ENCODE measurements at places on chromosomes 5 and 9.

DNA sequence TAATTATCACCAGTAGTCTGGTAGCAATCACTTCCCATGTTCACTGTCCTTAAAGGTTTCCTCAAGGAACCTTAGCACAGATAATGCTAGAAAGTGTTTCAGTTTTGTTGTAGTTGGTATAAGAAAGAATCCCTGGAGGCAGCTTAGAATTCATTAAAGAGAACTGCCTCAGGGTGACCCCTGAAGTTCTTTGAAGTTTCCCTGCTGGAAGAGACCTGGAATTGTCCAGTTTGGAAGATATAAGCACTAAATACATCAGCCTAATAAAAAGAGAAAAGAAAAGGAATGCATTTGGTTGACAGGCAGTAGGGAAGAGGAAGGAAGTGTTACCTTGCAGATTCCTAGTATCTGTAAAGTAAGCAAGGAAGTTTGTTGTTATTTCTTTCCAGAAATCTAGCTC lies 999.6 kb upstream of the DMAC1 start:
- no peak for DNase-seq

DNA sequence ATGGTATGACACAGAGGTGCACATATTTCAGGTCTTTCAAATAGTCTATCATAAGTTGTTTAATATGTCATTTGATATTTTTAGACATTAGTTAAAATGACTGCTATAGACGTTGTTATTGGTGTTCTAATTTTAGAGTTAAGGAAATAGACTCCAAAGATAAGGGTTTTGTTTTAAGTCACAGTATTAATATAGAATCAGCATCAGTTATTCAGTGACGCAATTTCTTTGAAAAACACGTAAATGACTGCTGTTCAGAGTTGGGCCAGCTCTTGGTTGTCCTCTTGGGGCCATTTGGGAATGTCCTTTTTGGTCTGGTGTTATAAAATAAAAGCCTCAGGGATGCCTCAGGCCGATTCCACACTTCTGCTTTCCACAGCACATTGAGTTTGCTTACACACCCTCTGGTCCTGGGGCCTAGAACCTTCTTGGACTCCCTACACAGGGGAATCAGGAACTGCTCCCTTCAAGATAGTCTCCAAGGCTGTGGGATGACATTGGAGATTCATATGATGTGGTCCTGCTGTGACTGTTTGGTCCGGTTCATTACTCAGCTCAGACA lies 14.3 kb downstream of the OTULIN start:
- DNase-seq = no peak

- DNase-seq = no peak
These were observed 280.3 kb downstream of the NPR3 start for GRCh38 chr5:32991421-32991815.

GRCh38 chr9:95552255-95552654 lies 35.5 kb upstream of the PTCH1 start:
- DNase-seq = no peak

GRCh38 chr9:92654481-92655301 lies 15.2 kb downstream of the IPPK start:
- DNase-seq = no peak

- no peak for DNase-seq
These were observed 388.9 kb upstream of the ACTBL2 start for GRCh38 chr5:57871496-57871895.

- no peak for DNase-seq
These were observed 42.1 kb upstream of the MAST4 start for GRCh38 chr5:66553916-66554575.

GRCh38 chr5:1322036-1322900 lies 22.6 kb downstream of the CLPTM1L start:
- no peak for DNase-seq

DNA sequence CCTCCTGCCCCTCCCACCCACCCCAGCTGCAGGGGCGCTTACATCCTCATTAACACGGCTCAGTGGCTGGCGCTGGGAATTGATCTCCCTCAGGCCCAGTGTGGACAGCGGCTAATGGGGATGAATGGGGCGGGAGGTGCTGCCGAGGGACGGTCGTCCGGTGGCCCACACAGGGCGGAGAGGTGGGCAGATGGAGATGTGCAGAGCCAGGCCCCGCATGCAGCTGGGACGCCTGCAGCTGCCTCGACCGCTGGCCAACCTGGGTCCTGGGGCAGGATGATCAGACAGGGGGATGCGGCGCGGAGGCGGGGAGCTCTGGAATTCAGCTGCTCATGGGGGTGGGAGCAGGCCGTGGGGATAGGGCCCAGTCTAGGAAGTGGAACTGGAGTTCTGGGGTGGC lies 17.6 kb downstream of the TSPAN17 start:
- DNase-seq = no peak

DNA sequence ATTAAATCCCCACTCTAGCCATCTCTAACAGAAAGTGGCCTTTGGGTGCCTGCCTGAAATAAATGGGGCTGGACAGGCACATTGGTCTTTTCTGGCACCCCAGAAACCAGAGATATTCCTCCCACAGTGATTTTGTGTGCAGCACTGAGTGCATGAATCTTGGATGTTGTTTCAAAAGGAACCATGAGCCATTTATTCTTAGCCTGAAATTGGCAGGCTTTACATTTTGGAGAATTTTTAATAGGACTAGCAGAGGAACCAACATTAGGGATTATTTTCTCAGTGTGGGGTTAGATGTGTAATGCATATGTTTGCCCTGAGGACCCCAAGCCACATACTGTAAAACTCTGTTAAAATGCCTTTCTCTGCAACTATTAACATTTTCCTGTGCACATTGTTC lies 451.3 kb downstream of the NFIB start:
- DNase-seq = no peak

DNA sequence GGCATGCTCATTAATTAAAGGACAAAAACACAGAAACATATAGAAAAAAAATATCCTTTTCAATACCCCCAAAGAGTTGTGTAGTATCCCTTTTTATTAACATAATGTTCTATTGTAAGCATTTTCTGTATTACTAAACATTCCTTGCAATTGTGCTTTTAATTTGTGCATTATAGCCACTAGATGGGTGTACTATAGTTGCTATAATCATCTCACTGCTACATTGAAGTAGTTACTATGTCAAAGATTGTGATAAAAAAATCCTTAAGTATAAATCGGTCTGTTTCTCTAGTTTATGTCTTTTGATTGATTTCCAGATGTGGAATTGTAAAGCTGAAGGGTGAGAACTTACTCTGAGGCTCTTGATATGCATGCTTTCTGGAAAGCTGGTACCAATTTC lies 21.4 kb downstream of the FREM1 start:
- DNase-seq = no peak

DNA sequence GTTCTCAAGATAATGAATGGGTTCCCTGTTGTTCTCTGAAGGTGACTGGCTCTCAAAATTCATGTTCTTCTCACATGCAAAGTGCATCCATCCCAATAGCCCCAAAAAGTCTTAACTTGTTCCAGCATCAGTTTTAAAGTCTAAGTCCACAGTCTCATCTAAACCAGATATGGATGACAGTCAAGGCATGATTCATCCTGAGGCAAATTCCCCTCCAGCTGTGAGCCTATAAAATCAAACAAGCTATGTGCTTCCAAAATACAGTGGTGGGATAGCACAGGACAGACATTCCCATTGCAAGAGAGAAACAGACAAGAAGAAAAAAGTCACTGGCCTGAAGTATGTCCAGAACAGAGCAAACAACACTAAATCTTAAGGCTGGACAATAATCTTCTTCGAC lies 25.4 kb downstream of the FBXO10 start:
- DNase-seq = no peak

- DNase-seq = no peak
These were observed 2.1 kb upstream of the FOXE1 start for GRCh38 chr9:97850746-97851445.

GRCh38 chr9:70257991-70258691 lies 637 bp upstream of the SMC5 start:
- no peak for DNase-seq

DNA sequence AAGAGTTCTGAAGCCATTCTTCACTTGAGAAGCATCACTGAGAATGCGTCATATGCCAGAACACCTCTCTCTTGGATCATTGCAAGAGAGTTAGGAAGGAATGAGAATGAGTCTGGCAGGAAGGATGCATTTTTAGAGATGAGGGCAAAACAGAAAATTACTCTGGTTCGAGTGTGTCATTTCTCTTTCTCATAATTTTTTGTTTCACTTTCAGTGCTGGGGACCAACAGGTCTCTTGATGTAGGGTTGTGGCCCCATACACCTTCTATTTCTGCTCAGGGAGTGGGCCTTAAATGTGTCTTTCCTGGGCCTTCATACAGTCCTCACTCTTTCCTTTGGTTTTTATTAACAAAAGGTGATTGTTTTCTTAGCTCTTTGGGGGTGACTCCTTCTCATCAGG lies 302.4 kb downstream of the NR3C1 start:
- peak; percentile 8 for DNase-seq

- no peak for DNase-seq
These were observed 5.1 kb downstream of the TYRP1 start for GRCh38 chr9:12698266-12698665.

GRCh38 chr5:170745481-170746071 lies 37.9 kb upstream of the GABRP start:
- no peak for DNase-seq

- DNase-seq = no peak
These were observed 71.1 kb upstream of the SLC44A1 start for GRCh38 chr9:105173306-105173705.

DNA sequence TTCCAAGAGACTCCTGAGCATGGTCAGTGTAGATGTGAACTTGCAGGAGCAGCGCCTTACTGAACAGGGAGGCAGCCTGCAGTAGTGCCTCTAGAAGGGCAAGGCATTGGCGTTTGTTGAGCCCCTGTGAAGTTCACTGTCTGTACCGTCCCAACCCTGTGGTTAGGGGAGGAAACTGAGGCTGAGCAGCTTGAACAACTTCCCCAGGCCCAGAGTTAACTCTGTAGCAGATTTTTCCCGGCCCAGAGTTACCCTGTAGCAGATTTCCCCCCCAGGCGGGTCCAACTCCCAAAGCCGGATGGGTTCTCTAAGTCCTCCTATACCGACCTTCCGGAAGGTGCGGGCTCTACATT lies 9.6 kb downstream of the LMX1B start:
- DNase-seq = no peak

GRCh38 chr5:31941151-31941755 lies 232.9 kb downstream of the GOLPH3 start:
- DNase-seq = no peak

- DNase-seq = no peak
These were observed 242.9 kb downstream of the BNC2 start for GRCh38 chr9:16627521-16627920.

DNA sequence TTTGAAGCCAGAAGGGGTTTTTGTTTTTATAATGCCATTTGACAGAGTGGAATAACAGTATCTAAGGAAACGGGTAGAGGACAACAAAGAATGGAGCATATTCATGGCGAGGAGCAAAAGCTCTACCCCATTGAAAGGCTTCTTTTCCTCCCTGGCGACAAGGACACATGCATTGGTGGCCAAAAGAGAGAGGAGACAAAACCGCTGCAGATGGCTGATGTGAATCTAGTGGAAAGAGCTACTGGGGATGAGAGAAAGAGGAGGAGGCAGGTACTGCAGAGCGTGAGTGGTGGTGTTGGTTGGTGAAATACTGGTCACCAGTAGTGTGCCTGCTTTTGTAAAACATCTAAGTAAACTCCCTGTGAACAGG lies 491 bp downstream of the APC start:
- DNase-seq = no peak

- DNase-seq = no peak
These were observed 49.5 kb downstream of the ZNF608 start for GRCh38 chr5:124696898-124697297.

DNA sequence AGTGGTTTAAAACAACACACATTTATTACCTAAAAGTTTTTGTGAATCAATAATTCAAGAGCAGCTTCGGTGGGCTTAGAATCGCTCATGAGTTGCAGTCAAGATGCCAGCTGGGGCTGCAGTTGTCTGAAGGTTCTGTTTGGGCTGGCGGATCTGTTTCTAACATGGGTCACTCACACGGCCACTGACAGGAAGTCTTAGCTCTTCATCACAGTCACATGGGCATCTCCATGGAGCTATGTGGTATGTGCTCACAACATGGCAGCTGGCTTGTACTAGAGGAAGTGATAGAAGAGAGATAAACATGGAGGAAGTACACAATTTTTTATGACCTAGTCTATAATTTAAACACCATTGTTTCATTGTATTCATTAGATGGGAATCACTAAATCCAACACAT lies 11.2 kb downstream of the KLHL9 start:
- DNase-seq = no peak

GRCh38 chr9:116716438-116716837 lies 29.3 kb downstream of the TRIM32 start:
- no peak for DNase-seq

DNA sequence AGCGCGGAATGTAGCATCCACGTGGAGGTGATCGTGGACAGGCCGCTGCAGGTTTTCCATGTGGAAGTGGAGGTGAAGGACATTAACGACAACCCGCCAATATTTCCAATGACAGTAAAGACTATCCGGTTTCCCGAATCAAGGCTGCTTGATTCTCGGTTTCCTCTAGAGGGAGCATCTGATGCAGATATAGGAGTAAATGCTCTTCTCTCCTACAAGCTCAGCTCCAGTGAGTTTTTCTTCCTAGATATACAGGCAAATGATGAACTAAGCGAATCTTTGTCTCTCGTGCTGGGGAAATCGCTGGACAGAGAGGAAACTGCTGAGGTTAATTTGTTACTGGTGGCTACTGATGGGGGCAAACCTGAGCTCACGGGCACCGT lies 598 bp downstream of the PCDHA2 start:
- DNase-seq = no peak

- DNase-seq = no peak
These were observed 108.5 kb upstream of the IQGAP2 start for GRCh38 chr5:76294573-76294972.

- no peak for DNase-seq
These were observed 24.3 kb upstream of the UBAP2 start for GRCh38 chr9:34072868-34073590.

- no peak for DNase-seq
These were observed 14.4 kb upstream of the ORM1 start for GRCh38 chr9:114308361-114308950.

DNA sequence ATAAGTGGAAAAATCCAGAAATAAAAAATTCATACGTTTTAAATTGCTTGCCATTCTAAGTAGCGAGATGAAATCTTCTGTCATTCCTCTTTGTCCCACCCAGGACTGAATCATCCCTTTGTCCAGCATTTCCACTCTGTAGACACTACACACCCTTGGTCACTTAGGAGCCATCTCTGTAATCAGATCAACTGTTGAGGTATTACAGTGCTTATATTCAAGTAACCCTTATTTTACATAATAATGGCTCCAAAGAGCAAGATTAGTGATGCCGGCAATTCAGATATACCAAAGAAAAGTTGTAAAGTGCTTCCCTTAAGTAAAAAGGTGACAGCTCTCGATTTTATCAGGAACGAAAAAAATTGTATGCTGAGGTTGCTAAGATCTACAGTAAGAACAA lies 60.4 kb downstream of the TRIM36 start:
- DNase-seq = no peak

GRCh38 chr5:123014689-123015088 lies 21.8 kb downstream of the PPIC start:
- DNase-seq = no peak

Measured in CD4-positive, alpha-beta T cell treated with Interleukin-15 for 4 hours (primary cell).